ENCODE measurements at places on chromosomes 4 and X.

DNA sequence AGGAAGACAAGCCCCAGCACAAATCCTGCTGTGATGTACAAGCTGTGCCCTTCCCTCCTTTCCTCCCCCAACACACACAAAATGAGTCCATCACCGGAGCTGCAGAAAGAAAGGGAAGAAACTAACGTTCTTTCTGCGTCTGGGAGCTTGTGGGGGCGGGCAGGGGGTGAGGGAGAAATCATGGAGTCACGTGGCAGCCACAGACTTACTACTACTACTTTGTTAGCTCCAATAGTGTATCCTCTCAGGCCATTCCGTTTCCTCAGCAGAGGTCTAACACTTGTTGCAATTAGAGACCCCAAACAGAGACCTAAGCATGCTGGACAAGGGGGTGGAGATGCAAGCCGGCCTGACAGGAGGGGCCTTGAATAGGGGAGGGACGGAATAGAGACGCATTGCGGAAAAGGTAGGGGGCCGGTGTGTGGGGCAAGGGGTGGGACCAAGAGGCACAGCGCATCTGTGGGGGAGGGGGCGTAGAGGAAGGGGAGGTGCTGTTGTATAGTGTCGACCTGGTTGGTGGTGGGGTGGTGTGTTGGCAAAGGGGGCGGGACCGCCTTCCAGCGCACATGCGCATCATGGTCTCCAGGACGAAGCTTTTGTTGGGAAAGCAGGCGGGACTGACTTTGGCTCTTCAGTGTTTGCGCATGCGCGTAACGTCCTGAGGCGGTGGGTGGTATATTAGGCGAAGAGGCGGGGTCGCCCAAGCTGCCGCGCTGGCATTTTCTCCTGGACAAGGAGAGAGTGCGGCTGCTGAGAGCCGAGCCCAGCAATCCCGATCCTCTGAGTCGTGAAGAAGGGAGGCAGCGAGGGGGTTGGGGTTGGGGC is at the start of gene MAGED1:
MAGED1 (plus strand) TSS at position 703 of the 825 bp plus-strand sequence. CDS start 682 bp downstream, outside the sequence.
- DNase-seq = peak; percentile 83

DNA sequence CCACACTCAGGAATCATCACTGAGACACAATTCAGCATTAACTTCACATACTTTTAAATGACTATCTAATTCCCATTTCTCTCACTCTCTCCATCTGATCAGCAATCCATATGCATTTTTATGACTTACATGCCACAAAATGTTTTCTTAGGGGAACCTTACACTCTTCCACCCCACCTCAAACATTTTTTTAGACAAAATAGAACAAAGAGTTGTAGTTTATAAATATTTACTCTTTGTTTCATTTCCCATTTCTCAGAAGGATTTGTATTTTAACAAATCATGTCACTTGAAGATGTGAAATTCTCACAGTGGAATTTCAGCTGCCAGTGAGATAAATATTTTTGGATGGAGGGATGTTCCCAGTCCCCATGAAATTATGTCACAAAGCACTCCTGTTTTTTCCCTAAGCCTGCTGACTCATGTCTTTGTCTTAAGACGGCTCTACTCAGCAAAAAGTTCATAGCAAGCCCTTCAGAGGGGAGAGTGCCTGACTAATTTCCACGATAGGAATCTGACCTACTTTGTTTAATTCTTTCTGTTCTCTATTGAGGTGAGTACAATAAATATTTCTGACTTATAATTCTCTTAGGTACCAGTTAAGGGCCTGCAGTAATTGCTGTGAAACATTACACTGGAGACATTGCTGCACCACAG is 257.7 kb downstream of the THOC2 start:
- no peak for DNase-seq

GRCh38 chr4:176584031-176584606 is 208.6 kb downstream of the VEGFC start:
- no peak for DNase-seq

DNA sequence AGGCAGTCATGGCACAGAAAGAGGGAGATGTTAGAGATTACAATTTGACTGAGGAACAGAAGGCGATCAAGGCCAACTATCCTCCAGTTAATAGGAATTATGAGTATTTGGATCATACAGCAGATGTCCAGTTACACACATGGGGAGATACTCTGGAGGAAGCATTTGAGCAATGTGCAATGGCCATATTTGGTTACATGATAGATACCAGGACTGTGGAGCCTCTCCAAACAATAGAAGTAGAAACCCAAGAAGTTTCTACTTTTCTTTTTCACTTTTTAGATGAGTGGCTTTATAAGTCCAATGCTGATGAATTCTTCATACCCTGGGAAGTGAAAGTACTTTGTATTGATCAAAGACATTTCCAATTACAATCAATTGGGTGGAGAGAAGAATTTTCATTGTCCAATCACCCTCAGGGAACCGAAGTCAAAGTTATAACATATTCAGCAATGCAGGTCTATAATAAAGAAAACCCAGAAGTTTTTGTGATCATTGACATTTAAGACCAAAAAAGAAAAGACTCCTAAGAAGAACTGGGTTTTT is 139.1 kb downstream of the MAB21L2 start:
- no peak for DNase-seq

- DNase-seq = no peak
Observed at GRCh38 chr4:147498031-147498660, 17.2 kb downstream of the EDNRA start.

DNA sequence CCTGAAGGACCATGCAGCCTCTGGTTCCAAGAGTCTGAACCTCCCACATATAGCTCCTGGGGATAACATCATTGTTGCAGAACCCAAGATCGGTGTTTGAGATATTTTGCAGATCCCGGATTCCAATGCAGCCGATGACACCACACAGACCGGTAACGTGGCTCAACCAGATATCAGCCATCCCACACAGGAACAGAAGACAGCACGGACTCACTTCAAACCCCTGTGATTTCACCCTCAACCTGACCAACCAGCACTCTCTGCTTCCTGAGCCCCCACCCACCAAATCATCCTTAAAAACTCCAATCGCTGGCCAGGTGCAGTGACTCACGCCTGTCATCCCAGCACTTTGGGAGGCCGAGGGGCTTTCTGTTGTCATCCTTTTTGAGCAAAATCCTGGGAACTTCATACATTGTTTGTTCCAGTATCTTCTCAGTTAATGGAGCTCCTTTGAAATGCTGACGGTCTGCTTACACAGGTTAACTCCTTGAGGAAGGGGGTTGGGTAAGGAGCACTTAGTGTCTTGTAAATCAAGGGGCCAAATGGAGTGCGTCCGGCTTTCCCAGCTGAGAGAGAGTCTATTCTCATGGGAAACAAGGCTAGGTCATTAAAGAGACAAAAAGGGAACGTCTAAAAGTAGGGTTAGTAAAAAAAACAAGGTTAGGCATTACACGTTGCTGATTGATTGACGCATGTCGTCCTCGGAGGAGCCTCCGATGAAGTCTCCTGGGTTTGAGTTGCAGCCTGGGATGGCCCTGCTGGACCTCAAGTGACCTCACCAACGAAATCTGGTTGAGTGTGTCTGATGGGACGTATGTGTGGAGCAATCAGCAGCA is 230.4 kb downstream of the CRLF2 start:
- DNase-seq = no peak

- DNase-seq = no peak
Observed at GRCh38 chrX:14903891-14904290, 30.7 kb downstream of the MOSPD2 start.

- DNase-seq = no peak
Observed at GRCh38 chrX:25442499-25442898, 426.7 kb upstream of the ARX start.

DNA sequence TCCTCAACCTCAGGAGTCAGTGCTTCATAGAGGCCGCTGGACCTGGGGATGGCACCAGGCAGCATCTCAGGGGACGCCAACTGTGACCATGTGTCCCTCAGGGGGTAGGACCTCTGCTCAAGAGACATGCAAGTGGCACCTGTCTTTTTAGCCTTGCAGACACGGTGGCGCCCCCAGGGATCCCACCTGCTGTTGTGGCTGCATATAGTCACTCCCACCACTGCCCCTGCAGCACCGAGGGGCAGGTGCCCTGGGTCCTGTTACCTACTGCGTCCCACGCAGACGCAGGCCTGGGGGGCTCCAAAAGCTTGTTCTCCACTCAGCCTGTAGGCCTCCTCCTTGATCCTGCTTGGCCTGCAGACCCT is 2.5 kb downstream of the MYL5 start:
- no peak for DNase-seq

- no peak for DNase-seq
Observed at GRCh38 chr4:157143369-157143768, 67.4 kb downstream of the GLRB start.

Measured in CD4-positive, alpha-beta T cell treated with Interleukin-12 subunit alpha and Interleukin-12 subunit beta, for 1 hour (primary cell).